Amygdala (tissue), 56 donors: ENCODE measurements at places on chromosomes 5 and 9.

GRCh38 chr9:128011071-128011817 is 30.5 kb upstream of the EEIG1 start:
- no peak for DNase-seq

DNA sequence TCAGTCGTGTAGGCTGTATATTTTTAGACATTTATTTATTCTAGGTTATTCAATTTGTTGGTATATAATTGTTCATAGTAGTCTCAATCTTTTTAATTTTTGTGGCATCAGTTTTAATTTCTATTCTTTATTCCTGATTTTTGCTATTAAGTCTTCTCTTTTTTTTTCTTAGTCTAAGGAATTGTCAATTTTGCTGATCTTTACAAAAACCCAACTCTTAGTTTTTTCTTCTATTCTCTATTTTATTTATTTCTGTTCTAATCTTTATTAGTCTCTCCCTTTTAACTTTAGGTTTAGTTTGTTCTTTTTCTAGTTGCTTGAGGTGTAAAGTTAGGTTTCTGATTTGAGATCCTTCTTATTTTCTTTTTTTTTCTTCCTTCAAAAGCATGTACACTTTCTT is 152.5 kb downstream of the FANCC start:
- DNase-seq = no peak

- DNase-seq = no peak
Observed at GRCh38 chr9:72462340-72462739, 59.1 kb upstream of the TMC1 start.

- no peak for DNase-seq
Observed at GRCh38 chr9:135216236-135216635, 128.8 kb downstream of the OLFM1 start.

- no peak for DNase-seq
Observed at GRCh38 chr5:175689147-175689991, 31.5 kb downstream of the HRH2 start.

GRCh38 chr5:86070719-86071118 is 547.0 kb upstream of the COX7C start:
- DNase-seq = no peak

DNA sequence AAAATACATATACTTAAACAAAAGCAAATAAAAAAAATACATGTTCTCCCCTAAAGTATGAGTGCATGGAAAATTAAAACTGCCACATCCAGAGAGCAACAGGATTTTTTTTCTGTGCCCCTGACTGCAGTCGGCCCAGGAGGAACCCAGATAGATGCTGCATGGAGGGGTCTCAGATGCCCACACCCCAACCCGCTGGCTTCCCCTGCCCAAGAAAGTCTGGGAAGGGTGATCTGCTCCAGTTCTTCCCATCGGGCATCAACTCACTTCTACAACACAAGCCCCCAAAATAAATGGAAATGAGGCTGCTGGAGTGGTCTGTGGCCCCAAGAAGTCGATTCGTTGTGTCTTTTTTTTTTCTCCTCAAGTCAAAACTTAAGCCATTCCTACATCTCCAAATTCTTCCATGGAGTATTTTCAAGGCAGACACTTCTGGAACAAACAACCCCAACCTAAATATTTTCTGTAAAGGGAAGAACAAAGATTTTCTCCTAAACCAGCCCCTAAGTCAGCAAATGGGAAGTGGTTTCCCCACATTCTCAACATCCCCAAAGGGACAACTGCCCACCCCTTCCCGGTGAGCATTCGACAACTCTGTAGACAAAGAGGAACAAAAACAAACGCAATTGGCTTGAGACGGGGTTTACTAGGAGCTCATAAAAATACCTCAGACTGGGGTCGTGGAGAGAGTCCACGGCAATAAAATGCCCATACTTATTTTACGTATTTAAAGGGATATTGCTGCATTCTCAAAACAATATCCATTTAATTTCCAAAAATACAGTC is 46.7 kb downstream of the ROR2 start:
- no peak for DNase-seq

DNA sequence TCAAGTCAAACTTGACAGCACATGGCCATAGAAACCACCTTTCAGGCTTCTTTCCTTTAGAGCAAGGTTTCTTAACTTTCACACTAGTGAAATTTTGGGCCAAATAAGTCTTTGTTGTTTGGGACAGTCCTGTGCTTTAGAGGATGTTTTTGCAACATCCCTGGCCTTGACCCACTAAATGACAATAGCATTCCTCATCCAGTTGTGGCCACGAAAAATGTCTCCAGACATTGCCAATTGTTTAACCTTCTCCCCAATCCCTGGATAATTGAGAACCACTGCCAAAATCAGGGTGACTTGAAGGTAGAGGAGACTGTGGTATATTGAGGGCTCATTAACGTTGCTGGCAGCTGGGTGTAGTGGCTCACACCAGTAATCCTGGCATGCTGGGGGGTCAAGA is 72.0 kb downstream of the ALDH1A1 start:
- DNase-seq = no peak

GRCh38 chr5:123264394-123264793 is 158.8 kb downstream of the CEP120 start:
- DNase-seq = no peak

- peak; percentile 63 for DNase-seq
Observed at GRCh38 chr5:173627860-173628392, 11.5 kb upstream of the BOD1 start.

- no peak for DNase-seq
Observed at GRCh38 chr5:18546591-18546990, 912.3 kb downstream of the TAF11L14 start.

DNA sequence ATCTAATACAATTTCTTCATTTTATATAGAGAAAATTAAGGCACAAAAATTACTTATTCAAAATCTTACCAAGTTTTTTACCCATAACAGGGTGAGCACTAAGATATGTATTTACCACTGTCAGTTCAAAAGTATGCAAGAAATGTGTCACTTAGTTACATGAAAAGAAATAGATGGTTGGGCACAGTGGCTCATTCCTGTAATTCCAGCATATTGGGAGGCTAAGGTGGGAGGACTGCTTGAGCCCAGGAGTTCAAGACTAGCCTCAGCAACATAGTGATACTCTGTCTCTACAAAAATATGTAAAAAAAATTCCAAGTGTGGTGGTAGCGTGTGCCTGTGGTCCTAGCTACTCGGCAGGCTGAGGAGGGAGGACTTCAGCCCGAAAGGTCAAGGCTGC is 19.4 kb downstream of the YIPF5 start:
- DNase-seq = no peak

GRCh38 chr5:14208071-14209021 is 65.2 kb downstream of the TRIO start:
- DNase-seq = no peak

GRCh38 chr5:53009816-53010215 is 20.7 kb downstream of the ITGA2 start:
- no peak for DNase-seq

- no peak for DNase-seq
Observed at GRCh38 chr5:1200495-1201326, 684 bp upstream of the SLC6A19 start.

- DNase-seq = no peak
Observed at GRCh38 chr5:67053229-67053628, 143.4 kb downstream of the CD180 start.

DNA sequence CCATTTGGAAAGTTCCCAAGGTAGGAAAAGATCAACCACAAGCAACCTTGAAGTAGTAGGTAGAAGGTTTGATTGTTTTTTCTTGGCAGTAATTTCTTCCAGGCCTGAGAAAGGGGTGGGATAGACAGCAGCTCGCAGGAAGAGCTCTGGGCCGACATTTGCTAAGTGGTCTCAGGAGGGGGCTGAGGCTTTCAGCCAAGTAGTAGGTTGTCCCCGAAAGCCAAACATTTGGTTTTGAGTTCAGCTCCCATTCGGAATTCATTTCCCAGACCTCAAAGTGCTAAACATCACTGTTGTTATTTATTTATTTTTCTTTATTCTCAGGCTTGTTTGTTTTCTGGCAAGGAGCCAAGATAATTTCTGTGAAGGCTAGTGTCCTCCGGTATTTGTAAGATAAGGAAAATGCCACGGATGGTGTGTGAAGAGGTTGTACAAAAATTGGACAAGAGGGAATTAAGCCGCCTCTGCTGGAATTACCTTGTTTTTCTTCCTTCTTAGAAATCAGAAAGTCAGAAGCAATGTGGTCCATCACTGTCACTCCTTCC is 112.1 kb downstream of the KIF4B start:
- DNase-seq = no peak

- DNase-seq = no peak
Observed at GRCh38 chr9:111943746-111944145, 47.1 kb downstream of the UGCG start.

GRCh38 chr5:175489693-175490443 is 11.5 kb downstream of the SFXN1 start:
- no peak for DNase-seq

- DNase-seq = no peak
Observed at GRCh38 chr5:172199446-172199845, 5.5 kb downstream of the EFCAB9 start.

DNA sequence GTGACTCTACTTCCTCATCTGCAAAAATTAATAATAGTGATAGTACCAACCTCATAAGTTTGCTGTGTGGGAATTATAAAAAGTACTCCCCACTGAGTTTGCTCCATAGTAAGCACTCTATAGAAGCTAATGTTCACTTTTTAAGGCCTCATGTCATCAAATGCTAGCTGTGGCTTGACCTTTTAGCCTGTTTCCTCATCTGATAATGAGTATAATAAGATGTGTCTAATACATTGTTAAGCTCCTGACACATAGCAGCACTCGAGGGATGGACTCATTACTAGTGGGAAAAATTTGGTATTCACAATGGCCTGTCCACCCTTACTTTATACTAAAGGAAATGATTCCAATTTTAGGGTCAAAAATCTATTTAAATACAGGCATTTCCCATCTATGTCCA is 26.1 kb upstream of the CAST start:
- no peak for DNase-seq

- DNase-seq = no peak
Observed at GRCh38 chr5:135657536-135658305, 78.9 kb upstream of the CXCL14 start.

- DNase-seq = no peak
Observed at GRCh38 chr9:96500696-96501632, 51.0 kb downstream of the HABP4 start.

GRCh38 chr9:33429256-33429985 is 18.0 kb downstream of the AQP3 start:
- DNase-seq = no peak

DNA sequence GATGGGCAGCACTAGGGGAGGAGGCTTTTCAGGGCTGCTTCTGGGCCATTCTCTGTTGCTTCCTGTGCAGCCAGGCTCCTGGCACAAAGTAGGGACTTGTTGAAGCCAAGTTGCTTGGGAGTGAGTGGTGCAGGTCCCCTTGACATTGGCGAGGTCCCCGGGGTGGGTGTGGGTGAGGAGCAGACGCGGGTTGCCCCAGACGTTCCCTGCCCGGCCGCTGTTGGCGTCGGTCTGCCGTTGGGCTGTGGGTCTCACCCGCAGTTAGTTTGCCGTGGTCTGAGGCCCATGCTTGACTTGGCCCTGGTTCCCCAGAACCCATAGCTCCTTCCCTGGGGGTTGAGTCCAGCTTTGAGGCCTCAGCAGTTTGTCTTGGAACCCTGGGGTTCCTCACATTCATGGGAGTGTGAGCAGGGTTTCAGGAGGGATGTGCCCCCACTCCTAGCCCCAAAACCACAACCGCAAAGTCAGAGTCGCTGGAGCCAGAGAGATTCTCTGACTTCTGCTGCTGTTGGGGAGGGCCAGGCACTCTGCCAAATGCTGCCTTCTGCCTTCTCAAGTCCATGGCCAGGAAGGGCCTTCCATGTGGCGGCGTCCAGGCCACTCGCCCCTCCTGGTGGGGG is 77.5 kb downstream of the RXRA start:
- DNase-seq = peak; percentile 73

DNA sequence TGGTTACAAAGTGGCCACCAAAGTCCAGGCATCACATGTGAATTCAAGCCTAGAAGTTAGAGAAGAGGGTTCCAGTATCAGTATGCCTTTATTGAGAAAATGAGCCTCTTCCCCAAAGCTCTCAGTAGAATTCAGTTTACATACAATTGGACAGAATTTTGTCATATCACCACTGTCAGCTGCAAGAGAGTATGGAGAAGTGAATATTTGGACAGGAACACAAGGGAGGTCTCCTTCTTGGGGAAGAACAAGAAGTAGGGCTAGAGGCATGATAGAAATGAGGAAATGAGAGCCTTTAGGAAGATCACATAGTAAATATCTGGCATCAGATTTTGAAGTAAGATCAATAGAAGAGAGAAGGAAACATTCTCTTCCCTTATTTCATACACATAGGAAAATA is 27.8 kb upstream of the VLDLR start:
- no peak for DNase-seq

GRCh38 chr9:134436911-134437310 is 110.7 kb downstream of the RXRA start:
- no peak for DNase-seq

GRCh38 chr9:114122136-114123027 is 23.3 kb upstream of the KIF12 start:
- no peak for DNase-seq

- DNase-seq = no peak
Observed at GRCh38 chr9:91766315-91767069, 183.5 kb downstream of the ROR2 start.

GRCh38 chr5:174418809-174419539 is 305.4 kb upstream of the MSX2 start:
- no peak for DNase-seq

DNA sequence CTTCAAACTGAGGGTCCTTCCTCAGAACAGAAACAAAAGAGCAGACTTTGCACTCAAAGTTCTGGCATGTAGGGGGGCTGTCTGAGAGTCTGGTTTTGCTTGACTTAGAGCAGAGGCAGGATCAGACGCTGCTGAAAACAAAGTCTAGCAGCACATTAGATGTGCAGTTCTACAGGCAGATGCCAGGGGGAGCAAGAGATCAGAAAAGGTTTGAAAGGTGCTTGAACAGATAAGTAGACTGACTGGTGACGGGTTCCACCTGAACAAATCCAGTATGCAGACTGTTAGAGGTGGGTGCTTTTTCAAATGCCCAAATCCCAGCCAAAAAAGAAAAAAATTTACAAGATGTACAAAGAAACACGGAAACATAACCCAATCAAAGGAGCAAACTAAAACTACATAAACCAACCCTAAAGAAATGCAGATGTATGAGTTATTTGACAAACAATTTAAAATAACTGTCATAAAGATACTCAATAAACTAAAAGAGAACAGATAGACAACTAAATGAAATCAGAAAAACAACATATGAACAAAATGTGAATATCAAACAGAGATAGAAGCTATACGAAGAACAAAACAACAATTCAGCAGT is 194.7 kb upstream of the FREM1 start:
- DNase-seq = no peak

GRCh38 chr5:169374761-169375160 is 73.8 kb upstream of the SLIT3 start:
- DNase-seq = no peak

DNA sequence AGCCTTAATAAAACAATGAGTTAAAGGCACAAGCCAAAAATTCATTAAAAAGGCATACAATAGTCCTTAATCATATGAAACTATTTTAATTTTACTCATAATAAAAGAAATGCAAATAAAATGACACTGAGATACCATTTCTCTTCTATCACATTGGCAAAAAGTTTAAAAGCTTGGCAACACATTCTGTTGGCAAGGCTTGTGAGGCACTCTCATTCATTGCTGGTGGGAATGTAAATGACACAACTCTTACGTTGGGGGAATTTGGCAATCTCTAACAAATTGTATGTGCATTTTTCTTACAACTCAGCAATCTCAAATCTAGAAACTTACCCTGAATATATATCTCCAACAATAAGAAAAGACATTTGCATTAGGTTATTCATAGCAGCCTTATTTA is 111.6 kb downstream of the PRELID2 start:
- no peak for DNase-seq

- DNase-seq = no peak
Observed at GRCh38 chr5:1765141-1765879, 34.3 kb downstream of the MRPL36 start.
